ENCODE measurements at places on chromosomes 7 and 10.

DNA sequence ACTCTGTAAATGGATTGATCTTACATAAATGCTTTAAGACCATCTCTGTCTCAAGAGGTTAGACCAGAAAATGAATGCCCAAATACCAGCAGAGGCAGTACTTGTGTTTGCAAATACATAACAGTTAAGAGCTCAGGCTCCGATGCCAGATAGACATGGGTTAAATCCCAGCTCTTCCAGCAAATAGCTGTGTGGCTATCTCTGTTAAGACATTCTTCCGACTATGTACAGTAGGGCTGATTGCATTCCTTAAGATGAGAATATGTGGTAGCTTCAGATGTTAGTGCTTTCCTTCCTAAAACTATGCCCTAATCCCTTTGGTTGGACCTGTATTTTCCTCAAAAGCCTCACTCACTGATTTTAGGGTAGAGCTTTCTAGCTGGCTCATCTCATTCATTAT, 2.2 kb downstream of the IDE start:
- no peak for DNase-seq

GRCh38 chr10:86179153-86179524, 187.5 kb downstream of the GRID1 start:
- no peak for DNase-seq

DNA sequence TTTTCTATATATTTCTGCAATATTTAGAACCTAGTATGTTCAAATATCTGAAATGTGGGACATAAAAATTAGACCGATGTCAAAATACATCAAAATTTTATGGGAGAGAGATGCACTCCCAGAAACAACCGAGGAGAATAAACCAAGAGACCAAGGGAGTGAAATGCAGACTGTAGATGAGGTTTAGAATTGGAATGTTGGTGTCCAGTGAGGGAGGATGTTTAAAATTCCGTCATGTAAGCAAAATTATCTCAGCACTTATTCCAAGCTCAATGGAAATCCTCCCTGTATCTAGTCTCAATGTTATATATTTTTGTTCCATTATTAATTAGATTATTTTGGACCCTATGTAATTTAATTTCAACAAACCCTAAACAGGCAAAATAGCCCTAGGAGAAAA, 61.9 kb upstream of the MAGI2 start:
- DNase-seq = no peak

- no peak for DNase-seq
Measured at GRCh38 chr10:93178226-93178625, 104.5 kb downstream of the CYP26A1 start.

DNA sequence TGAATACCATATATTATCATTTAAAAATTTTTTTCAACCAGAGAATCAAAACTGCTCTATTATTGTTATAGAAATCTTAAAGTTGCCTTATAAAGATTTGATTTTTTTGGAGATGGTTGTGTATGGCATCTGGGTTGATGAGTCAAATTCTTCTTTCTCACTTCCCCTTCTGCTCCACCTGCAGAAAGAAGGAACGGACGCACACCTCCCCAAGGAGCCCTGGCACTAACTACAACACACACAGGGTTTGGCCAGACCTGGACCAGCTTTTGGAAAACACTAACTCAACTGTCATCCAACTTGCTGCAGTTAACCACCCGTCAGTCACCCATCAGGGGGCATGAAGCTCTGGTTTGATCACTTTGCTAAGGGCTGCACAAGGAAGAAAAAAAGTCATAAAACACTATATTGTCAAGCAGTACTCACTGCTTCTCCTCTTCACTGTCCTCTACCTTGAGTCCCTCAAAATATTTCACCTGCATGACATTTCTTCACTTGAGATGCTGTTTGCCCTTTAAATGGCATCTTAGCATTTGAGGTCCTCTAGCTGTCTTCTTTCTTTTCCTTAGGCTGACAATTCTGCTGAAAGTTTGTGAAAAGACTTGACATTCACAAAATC, 266.7 kb upstream of the PHF14 start:
- DNase-seq = no peak

DNA sequence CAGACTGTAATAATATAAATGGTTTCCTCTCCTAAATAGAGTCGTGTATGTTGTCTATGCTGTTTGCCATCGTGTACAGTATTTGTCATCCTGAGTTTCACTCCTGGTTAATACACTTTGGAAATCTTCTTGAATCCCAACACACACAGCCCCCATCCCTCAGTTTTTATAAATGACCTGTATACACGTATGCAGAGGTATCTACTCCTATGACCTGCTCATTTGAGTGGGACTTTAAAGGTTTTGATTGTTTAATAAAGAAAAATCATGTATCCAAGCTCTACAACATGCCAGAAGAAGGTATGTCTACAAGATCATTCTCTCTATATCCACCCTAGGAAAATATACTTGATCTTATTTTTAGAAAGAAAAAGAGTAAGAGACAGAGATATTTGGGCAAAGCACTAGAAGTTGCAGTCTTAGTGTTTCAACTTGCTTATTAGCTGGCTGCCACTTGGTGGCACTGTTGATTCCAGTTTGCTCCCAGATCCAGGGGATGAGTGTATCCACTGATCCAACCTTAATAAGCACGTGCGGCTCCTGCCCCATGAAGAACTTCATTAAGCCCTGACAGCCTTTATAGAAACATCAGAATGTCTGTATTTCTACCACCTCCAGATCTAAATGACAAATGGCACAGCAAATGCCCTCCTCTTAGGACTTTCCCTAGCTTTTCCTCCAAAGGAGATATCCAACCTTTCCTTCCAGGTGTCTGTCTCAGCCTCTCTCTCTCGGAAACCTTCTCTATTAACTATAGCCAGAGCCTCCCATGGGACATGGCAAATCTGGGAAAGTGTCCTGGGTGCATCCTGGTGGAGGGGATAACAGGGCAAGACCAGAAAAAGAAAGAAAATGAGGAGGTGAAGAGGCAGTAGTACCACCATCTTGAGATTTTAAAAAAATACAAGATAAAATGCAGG, 181.6 kb upstream of the NEBL start:
- no peak for DNase-seq

- DNase-seq = no peak
Measured at GRCh38 chr7:151063212-151063561, 3.8 kb downstream of the SLC4A2 start.

DNA sequence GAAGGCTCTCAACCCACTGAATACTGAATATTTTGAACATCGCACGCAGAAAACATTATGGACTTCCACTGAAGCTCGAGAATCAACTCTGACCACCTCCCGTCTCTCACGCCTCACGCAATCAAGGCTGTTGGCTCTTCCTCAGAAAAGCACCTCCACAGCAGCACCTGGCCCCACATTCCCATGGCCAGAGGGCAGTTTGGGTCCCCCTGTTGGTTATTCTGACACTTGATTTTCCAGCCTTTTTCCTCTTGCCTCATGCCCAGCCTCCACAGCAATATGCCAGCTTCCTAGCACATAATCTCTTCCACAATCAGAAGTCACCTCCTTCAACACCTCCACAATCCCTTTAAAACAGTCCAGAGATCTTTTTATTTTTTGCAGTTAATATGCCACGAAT, 55.9 kb downstream of the SVOPL start:
- no peak for DNase-seq

DNA sequence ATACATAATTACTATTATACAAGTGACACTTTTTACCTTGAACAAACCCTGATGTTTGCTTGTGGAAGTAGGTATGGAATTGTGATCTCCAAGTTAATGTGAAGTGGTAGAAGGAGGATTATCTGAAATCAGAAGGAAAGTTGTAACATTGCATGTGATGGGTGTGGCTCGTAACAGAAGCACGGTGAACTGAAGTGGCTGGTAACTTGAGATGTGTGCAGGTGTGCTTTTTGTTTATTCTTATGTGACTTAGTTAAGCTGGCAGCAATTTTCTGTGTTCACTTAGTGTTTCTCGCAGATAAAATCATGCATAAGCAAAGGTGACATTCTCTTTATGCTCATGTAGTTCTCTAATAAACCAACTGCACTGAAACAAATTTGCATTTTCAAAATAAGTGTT, 82.3 kb downstream of the ZEB1 start:
- no peak for DNase-seq

GRCh38 chr10:122021379-122021778, 32.4 kb downstream of the TACC2 start:
- no peak for DNase-seq

GRCh38 chr7:126398851-126399529, 853.8 kb downstream of the GRM8 start:
- DNase-seq = no peak

DNA sequence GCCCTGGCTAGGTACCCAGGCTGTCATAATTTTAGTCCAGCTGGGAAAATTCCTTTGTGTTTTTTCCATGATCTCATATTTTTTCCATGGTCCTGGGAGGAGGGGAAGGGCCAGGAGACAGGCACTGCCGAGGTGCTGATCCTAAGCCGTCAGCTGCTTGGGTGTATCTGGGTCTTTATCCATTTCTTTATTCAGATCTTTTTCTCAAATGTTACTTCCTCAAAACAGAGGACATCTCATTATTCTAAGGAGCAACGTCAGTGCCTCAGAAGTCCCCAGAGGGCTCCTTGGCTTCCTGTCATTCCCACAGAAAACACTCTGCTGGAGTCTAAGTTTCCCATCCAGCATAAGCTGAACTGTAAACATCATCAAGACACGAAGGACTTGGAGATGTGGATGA, 2.8 kb upstream of the OR6V1 start:
- no peak for DNase-seq

- no peak for DNase-seq
Measured at GRCh38 chr7:66419210-66419609, 209.5 kb upstream of the KCTD7 start.

- DNase-seq = no peak
Measured at GRCh38 chr10:130400890-130401289, 264.7 kb downstream of the GLRX3 start.

GRCh38 chr7:123439191-123439590, 95.2 kb downstream of the IQUB start:
- DNase-seq = no peak

GRCh38 chr7:116673457-116673865, 1.5 kb downstream of the MET start:
- no peak for DNase-seq

- DNase-seq = no peak
Measured at GRCh38 chr7:42161110-42161509, 75.9 kb downstream of the GLI3 start.

DNA sequence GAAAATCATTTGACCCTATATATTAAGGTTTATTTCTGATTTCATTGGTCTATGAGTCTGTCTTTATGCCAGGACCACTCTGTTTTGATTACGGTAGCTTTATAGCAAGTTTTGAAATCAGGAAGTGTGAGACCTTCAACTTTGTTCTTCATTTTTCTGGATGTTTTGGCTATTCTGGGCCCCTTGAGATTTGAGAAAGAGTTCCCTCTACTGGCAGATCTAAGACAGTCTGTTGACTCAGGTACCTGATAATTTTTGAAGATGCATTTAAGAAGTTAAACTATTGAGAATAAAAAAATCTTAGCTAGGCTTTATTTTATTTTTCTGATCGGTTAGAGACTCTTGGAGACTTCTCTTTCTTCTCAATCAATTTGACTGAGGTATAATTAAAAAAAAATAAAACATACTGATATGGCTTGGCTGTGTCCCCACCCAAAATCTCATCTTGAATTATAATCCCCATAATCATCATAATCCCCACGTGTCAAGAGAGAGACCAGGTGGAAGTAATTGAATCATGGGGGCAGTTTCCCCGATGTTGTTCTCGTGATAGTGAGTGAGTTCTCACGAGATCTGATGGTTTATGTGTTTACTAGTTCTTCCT, 209.2 kb downstream of the SNX10 start:
- DNase-seq = no peak

- DNase-seq = no peak
Measured at GRCh38 chr10:89129911-89130310, 77.2 kb downstream of the CH25H start.

Measured in C1 segment of cervical spinal cord (tissue), 14 donors.